ENCODE measurements at places on chromosomes 5 and 9.

- DNase-seq: peak; percentile 94
Measured at GRCh38 chr9:136695435-136695895, 8.2 kb upstream of the AGPAT2 start.

- peak; percentile 87 for DNase-seq
Measured at GRCh38 chr9:112176524-112176923, 1.4 kb upstream of the SUSD1 start.

DNA sequence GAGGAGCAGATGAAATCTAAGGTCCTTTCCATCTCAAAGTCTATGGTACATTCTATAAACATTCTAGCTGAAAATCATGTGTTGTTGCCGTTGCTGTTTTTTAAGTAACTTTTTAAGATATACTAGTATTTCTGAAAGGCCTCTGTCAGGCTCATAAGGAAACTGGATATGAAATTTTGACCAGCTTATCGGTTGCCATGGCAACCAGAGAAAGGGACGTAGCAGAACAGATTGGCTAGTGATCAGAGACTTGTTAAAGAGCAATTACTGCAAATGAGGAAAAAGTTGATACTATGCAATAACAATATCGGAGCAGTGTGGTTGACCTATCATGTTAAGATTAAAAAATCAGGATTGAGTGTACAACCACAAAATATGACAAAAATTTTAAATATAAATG is 57.0 kb upstream of the RNF180 start:
- no peak for DNase-seq

- no peak for DNase-seq
Measured at GRCh38 chr9:87795178-87795577, 69.3 kb downstream of the CTSL start.

GRCh38 chr5:106292654-106293053 is 1378.1 kb downstream of the EFNA5 start:
- no peak for DNase-seq

- DNase-seq: peak; percentile 10
Measured at GRCh38 chr5:59158165-59158564, 575.3 kb downstream of the RAB3C start.

- peak; percentile 84 for DNase-seq
Measured at GRCh38 chr5:58462154-58462553, 2.3 kb upstream of the PLK2 start.

DNA sequence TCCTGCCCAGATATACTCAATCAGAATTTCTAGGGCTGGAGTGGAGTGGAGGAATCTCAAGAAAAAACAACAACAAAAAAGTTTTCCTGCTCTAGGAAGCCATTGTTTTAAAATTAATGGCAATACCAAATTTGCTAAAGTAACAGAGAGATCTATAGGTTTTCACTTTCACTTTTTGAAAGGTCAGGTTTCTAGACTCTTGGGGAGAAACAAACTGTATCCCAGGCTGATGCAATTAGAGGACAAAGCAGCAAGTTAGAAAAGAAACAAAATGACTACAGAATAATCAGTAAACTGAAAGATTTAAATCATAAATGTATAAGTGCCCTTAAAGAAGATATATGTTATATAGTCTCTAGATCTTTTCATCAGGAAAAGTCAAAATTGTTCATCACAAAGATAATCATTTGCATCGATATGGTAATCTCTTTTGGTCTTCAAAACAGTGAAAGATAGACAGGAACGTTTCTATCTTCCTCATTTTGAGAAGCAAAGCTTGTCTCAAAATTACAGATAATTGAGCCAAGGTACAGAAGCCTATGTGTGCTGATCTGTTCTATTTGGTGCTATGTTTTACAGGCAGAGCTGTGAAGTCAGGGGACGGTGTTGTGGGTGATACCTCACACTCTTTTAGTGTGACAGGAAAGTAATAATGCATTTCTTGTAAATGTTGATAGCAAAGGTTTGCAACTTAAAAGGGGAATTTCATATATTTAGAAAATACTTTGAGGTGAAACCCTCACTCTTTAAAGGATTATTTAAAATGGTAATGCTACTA is 1746.6 kb upstream of the C9orf72 start:
- no peak for DNase-seq

DNA sequence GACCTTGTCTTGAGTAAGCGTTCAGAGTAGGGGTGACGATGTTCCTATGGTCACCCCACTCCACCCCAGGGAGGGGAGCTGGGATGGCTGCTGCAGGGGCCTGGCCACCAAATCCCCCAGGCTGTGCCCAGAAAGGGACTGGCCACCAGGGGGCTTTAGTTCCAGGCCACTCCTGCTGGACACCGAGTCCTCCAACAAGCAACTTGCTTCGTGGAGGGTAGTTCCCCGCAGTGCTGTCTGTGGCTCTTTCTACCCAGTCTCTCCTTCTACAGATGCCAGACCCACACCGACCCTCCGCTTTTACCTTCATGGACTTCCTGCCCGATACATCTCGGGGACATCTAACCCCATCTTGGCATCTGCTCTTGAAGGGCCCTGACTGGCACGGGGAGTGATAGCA is 35.7 kb upstream of the GABRP start:
- peak; percentile 53 for DNase-seq

GRCh38 chr9:124001866-124002525 is 9.6 kb upstream of the LHX2 start:
- no peak for DNase-seq

DNA sequence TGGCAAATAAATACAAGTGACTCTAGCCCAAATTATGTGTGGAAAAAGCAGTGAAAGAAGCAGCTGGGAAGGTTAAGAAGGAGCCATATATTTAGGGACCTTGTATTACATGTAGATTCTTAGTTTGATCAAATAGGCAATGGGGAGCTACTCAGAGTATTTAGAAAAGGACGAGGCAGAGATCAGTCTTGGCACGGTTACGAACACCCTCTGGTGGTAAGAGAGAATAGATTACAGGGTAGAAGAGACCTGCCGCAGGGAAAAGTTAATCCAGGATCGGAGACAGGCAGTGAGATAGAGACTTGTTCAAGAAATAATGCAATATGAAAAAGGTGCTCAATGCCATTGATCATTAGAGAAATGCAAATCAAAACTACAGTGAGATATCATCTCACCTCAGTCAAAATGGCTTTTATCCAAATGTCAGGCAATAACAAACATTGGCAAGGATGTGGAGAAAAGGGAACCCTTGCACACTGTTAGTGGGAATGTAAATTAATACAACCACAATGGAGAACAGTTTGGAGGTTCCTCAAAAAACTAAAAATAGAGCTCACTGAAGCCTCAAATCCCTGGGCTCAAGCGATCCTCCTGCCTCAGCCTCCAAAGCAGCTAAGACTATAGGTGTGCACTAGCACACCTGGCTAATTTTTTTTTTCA is 12.0 kb downstream of the INIP start:
- peak; percentile 63 for DNase-seq

- no peak for DNase-seq
Measured at GRCh38 chr5:88732181-88732633, 150.8 kb downstream of the MEF2C start.

- peak; percentile 25 for DNase-seq
Measured at GRCh38 chr5:168612996-168613395, 33.8 kb upstream of the PANK3 start.

- no peak for DNase-seq
Measured at GRCh38 chr9:13063880-13064459, 215.5 kb downstream of the MPDZ start.

DNA sequence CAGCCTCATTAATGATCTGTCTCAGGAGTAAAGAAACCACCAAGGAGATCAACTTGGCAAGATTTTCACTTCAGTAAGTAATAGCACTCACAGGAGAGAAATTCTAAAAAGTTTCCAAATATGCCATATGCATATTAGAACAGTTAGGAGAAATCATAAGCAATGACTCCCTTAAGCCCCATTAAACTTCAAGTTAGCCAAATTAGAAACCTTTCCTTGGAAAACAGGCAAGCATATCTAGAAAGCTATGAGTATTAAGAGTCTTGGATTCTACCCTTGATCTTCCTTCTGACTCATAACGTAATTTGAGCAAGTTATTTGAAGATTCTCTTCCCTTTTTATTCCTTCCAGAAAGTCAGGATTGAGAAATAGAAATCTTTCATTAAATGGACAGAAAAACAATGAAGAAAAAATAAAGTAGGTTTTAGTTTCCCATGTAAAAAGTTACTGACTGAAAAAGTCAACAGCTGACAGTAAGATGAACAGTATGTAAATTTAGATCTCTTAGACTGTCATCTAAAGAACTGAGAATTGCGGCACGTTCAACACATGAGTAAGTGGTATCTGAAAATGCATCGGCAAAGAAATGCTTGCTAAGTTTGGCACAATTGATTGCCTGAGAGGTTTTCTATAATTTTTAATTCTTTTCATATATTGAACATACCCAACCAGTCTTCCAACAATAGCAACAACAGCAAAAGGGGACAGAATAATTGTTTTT is 565.7 kb upstream of the FTMT start:
- DNase-seq: no peak

- no peak for DNase-seq
Measured at GRCh38 chr5:1910081-1910760, 27.5 kb upstream of the IRX4 start.

DNA sequence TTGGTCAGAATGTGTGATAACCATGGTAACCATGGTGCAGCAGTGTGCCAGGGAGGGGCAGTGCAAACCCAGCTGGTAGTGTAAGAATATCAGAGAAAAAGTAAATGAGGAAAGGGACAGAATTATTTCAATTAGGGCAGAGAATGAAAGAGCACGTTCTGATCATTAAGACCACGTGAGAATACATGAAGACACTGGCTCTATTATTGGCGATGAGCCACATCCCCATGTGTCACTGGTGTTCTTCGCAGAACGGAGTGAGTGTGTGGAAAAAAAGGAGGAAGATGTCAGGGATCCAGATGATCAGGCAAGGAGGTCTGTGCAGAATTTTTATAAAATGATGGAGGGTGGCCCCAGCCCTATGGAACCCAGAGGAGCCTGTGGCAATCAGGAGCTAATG is 315.5 kb downstream of the SEMA5A start:
- no peak for DNase-seq

- DNase-seq: no peak
Measured at GRCh38 chr9:122337556-122337929, 33.3 kb upstream of the PTGS1 start.

DNA sequence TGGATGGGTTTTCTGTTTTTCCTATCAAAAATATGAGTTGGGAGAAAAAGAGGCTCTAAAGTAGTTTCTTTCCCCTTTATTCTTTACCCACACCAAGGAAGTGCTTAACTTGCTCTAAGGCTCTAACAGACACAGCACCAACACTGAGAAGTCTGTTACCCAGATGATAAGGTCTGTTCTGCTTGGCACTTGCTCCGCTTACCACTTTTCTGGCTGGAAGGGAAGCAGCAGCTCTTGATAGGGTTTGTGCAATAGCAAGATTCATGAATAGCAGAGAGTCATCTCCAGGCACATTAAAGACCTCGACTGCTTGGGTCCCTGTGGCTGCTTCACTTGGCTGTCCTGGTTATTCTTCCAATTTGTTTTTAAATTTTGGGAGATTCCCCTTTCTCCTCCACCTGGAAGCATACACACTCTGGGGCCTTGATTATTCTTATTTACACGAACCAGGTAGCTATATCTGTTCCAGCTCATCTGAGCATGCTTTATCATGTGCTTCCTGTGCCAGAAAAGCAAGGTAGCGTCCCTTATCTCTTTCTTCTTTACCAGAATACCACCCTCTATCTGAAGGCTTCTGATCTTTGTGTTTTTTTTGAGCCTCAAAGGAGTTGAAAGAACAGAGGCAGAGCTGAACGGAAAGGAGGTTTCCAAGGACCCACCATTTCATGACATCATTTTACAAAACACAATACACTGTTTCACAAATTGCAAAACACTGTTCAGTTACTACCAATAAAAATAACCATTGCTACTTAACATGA is 24.8 kb downstream of the PPP3R2 start:
- no peak for DNase-seq

GRCh38 chr9:134206311-134207300 is 42.2 kb upstream of the RNU6ATAC start:
- DNase-seq: no peak

All from HT-29 (cell line).